ENCODE measurements at places on chromosomes 7 and 10.

DNA sequence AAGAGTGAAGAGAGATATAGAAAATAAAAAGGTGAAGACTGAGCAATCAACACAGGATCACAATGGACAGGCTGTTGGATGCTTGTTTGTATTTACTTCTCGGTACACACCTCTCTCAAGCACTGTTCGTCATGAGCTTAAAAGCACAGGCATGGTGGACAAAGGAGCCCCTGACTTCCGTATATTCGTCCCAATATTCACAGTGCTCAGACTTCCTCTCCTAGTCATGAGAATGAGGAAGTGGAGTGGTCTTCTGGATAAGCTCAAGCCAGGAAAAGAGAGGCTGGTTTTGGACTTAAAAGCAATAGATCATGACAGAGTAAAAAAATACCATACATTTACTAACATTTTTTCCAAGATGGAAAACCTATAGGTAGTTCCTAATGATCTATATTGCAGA is 172.5 kb downstream of the SORCS1 start:
- no peak for DNase-seq

DNA sequence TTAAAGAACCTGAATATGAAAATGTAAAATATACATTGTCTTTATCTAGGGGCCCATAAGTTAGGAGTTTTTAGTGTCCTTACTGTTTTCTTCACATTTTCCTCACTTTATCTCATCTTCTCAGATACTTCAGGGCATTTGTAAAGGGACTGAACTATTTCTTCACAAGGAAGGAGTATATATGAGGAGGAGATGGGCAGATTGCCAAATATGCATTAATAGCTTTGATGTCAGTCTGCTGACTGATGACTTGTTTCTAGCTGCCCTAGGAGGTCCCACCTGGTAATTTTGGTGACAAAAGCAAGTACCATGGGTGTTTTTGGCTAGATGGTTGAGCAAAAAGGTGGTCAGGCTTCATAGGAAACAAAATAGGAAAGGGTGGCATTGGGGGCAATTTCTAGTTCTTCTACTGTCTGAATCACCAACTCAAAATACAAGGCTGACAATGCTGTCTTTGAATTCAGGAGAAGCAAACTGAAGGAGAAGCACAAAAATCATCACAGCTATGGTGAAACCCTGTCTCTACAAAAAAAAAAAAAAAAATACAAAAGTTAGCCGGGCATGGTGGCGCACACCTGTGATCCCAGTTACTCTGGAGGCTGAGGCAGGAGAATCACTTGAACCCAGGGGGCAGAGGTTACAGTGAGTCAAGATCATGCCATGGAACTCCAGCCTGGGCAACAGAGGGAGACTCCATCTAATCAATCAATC is 10.4 kb upstream of the STRIP2 start:
- no peak for DNase-seq

DNA sequence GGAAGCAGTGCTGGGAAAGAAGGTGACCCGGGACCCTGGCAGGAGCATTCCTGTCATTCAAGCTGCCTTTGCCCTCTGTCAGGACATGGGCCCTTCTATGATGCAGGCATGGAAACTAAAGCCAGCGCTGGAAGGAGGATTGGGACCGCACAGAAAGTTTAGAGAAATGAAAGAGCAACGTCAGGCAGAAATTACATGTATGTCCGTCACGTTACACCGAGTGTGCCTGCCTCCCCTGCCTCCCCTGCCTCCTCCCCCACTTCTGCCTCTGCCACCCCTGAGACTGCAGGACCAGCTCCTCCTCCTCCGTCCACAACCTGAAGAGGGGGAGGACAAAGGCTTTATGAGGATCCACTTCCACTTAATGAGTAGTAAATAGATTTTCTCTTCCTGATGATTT is 13.9 kb upstream of the PWWP2B start:
- no peak for DNase-seq

DNA sequence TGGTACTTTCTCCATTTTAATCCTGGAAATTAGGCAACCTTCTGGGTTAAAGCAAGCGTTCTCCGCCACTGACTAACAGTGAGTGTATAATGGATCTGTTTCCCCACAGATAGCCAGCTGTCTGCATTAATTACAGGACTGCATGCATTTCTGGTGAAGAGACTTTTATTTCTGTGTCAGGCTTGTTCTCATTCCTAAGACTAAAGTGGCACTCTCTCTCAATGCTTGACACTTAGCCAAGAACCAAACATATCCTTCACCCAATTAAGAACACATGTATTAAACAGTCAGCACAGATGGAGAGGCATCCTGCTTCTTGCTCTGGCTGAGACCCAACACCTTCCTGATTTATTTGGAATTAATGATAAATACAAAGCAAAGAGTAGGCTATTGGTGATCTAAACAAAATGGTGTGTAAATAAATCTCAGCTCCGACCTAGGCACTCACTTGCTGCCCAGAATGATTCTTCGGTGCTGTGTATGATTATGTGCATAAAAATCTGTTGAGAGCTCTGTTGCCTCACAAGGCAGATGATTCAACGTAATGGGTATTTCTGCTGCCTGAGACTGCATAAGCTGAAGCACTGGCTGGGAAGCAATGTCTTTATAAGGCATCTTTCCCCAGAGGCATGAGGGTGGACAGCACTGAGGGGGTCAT is 16.8 kb downstream of the CALU start:
- DNase-seq = no peak

DNA sequence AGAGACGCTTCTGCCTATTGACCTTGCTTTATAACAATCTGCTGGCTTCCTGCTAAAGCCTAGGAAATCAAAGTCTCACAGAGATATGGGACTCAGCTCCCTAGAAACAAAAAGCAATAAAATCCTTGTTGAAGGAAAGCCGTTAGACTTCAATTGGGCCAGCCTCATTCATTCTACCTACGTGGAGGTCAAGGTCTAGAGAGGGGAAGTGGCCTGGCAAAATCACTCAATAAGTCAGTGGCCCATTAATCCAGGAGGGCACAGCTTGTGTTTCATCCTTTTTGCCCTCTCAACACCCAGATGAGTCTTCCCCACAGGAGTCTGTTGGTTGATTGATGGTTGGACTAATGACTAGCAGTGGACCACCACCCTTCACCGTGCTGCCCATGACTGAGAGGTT is 40.5 kb upstream of the ACSL5 start:
- DNase-seq = no peak

DNA sequence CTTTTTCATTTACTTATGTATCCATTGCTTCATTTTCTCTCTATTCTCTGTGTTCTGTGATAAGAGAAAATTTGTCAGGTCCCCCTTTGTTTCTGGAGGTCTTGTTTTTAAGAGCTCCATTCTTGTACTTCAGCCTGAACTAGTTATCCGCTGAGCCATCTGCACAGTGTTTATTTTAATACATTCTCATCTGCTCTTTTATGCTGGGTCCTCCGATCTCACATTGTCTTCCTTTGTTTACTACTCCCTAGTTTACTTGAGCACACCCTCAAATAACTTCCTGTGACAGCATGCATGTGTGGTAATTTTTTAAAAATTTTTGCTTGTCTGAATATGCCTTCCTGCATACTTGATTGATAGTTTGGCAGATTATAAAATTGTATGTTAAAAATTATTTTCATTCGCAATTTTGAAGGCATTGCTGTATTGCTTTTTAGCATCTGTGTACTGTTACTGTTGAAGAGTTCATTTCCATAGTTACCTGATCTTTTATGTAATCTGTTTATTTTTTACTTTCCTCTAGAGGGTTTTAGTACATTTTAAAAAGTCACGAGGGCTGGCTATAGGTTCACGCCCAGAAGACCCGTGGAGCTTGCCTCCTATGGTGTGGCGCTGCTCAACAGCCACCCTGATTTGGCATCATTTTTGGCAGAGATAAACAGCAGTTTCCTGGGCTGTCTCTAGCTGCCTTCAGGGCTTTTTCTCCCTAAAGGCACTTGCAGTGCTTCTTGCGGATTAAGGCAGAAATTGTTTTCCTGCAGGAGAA is 31.9 kb downstream of the RSBN1L start:
- DNase-seq = no peak

DNA sequence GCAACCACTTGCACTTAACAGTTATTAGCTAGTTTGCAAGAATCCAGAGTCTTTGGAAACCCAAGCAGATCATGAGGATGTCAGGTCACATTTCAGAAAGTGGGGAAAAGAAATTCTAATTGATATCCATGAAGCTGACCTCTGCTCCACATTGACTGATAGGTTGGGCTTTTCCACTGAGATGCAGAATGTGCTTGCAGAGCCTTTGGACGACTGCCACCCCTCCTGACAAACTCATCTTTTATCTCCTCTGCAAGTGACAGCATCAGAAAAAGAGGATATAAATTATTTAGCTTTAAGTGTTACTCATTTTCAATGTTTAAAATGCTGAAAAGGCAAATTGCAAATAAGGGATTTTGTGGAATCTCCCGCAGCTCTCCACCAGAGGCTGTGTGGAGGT is 75.3 kb downstream of the C10orf90 start:
- no peak for DNase-seq

GRCh38 chr10:14574291-14574690 is 200.4 kb downstream of the FAM107B start:
- no peak for DNase-seq

GRCh38 chr7:134941952-134942351 is 44.4 kb upstream of the AGBL3 start:
- DNase-seq = no peak

DNA sequence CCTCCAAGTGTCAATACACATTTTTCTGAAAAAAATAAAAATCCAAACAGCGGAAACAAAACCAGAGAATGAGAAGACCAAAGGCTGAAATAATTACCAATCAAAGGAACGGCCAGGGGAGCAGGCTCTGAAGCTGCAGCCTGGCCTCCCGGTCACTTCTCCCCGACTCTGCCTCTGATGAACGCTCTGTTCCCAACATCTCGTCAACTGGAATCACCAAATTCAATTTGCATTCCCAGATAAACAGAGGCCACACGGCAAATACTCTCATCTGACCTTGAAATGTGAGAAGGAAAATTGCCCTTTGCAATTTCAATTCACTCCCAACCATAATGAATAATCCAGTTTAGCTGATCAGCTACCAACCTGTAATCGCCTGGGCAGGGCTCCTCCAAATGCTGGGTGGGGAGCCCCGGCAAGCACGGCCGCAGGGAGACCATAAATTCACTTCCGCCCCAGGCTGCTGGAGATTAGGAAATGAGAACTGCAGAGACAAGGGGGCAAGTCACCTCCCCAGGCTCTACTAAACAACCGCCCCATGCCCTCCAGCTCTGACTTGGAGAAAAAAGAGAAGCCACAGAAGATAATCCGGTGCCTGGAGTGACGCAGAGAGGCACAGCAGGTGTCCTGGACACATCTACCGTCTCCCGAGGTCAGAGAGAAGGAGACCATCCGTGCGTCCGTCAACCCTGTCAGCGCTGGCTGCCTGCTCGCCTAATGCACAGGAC is 153.2 kb downstream of the MAD1L1 start:
- DNase-seq = no peak

Measured in stimulated activated CD8-positive, alpha-beta memory T cell treated with anti-CD3 and anti-CD28 coated beads, Interleukin-4, amount 100 ng/mL, for 4 hours (primary cell).